ENCODE measurements at places on chromosomes 1 and 21.

DNA sequence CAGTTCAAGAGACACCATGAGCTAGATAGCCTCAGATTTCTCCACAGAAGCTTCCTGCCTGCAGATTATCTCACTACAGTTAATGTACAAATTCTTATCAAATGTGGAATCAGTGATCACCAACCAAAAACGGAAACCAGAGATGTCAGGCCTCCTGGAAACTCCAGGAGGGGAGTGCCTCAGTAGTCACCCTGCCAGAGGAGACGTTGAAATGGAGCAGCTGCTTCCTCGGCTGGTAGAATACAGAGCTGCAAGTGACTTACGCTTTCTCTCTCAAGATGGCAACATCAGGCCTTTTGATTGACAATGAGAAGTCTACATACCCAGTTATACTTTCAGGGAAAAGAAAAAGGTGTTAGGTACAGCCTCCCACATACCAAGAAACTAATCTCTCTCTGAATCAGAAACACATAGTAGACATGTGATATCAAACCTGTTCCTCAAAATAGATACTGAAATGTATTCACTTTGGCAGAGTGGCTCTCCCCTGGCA, 52.2 kb downstream of the ACP6 start:
- DNase-seq, result no peak

DNA sequence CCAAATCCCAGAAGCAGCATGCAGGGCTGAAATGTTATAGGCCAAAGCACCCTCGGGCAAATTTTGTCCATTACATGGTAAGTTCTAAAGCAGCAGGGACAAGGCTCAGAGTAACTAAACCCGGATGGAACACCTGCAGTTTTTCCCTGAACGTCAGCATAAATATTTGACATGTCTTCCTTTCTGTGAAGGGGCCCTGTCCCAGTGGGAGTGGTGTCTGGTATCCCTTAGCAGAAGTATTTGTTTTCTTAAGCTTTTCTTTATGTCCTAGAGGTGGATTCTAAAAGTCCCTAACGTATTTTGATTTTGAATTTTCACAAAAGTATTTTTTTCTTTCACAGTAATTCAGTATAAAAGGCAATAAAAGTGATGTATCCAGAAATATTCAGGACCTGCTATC, 223.9 kb downstream of the ST6GALNAC3 start:
- no peak for DNase-seq

GRCh38 chr1:64292399-64292798, 89.0 kb downstream of the UBE2U start:
- no peak for DNase-seq

DNA sequence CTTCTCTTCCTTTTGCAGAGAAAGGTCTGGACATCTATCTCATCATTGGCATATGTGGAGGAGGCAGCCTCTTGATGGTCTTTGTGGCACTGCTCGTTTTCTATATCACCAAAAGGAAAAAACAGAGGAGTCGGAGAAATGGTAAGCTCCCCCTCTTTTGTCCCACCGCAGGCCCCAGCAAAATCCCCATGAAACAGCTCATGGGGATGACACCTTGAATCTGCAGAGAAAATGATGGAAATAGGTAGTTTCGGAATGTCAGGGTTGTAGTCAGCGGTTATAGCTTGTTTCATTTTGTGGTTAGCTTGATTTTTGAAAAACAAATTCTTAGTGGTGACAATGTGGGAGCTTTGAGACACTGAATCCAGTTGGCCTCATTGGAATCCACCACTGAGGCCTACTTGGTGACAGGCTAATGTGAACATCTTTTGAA, 10.3 kb downstream of the CD2 start:
- no peak for DNase-seq

- DNase-seq, result peak; percentile 70
Measured at GRCh38 chr1:239951511-239952140, 140.1 kb upstream of the FMN2 start.

GRCh38 chr1:180533266-180533987, 25.3 kb upstream of the OVAAL start:
- peak; percentile 74 for DNase-seq

DNA sequence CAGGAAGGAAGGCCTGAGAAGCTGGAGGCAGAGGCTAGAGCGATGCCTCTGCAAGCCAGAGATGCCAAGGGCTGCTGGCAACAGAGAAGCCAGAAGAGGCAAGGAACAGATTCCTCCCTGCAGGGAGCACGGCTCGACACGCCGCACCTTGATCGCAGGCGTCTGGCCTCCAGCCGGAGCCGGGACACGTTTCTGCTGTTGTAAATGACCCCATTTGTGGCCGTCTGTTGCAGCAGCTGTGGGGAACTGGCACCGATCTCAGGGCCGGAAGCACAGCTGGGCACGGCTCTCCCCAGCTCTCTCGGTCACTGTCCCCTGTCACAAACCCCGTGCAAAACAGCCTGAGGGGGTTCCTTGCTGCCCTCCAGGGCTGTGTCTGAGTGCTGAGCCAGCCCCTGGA, 59.6 kb downstream of the SIK1 start:
- no peak for DNase-seq

GRCh38 chr1:193079187-193079586, 19.8 kb downstream of the RO60 start:
- no peak for DNase-seq

GRCh38 chr21:33931799-33932390, 16.3 kb upstream of the ATP5PO start:
- DNase-seq, result no peak

- peak; percentile 89 for DNase-seq
Measured at GRCh38 chr1:151993734-151994496, at the start of gene S100A10. S100A10 (minus strand) TSS chr1:151993859; CDS start chr1:151986230, 7,629 bp downstream.

- DNase-seq, result no peak
Measured at GRCh38 chr1:47448462-47449222, 10.8 kb downstream of the FOXD2 start.

GRCh38 chr1:59714966-59715365, 99.8 kb upstream of the HOOK1 start:
- DNase-seq, result no peak

- DNase-seq, result no peak
Measured at GRCh38 chr1:43814401-43814800, 107.1 kb downstream of the ST3GAL3 start.

DNA sequence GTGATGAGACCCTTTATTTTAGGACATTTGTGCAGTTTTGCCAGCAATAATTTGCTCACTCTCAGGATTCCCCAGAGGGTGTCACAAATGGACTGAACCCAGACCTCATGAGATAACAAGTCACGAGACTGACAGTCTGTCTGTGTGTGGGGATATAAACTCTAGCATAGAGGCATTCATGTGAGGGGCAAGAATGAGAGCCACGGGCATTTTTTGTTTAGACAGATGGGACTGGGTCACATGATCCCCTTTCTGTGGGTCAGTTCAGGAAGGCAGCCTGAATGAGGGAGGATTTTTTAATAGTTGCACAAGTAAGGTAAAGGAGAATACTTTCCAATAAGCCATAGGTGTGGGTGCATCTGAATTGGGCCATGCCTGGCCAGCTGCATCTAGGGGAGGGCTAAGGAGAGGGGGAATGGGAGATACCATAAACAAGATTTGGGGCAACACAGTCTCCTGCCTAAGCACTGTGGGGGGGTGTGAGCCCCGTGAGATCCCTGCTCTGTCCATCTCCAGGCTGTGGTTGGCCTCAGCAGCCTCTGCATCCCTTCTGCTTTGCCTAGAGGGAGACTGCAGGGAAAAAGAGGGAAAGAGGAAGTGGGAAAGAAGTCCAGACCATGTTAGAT, 66.6 kb downstream of the NAV1 start:
- DNase-seq, result no peak

DNA sequence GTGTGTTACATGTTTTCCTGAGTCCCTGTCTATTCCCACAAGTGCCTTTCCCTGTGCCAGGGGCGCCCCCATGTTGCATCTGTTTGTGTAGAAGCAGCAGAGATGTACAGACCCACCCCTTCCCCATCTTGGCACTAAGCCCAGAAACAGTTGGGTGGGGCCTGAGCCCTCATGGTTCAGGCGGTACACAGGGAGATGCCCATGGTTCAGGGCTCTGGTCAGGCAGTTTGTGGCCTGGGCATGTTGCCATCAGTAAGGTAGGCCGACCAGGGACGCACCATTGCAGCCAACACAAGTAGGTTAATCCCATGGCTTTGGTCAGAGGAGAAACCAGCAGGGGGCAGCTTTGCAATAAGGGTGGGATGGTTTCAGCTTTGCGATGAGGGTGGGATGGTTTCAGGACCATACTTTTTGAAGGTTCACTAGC, 914 bp upstream of the ADGRB2 start:
- no peak for DNase-seq

GRCh38 chr1:214220891-214221290, 60.1 kb upstream of the SMYD2 start:
- no peak for DNase-seq

DNA sequence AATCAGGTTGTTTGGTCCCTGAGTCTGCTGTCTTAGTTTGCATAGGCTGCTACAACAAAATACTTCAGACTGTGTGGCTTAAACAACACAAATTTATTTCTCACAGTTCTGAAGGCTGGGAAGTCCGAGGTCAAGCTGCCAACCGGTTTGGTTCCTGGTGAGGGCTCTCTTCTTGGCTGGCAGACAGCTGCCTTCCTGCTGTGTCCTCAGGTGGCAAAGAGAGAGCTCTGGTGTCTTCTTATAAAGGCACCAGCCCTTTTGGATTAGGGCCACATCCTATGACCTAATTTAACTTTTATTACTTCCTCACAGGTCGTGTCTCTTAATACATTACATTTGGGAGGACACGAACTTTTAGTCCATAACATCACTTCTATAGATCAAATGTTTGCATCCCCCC, 89.6 kb upstream of the CD34 start:
- DNase-seq, result no peak

DNA sequence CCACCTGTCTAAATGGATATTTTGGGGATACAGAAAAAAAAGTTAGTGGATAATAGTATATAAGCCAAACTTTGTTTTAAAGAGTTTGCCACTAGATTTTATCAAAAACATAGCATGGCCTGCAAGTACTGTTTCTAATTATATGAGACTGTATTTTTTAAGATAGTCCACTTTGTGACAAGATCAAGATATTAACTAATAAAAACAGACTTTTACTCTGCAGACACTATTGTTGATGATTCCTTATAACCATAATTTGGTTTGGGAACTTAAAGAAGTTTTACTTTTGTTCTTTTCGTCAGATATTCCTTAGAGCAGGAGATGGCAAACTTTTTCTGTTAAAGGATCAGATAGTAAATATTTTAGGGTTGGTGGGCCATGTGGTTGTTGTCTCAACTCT, 36.4 kb downstream of the SMG7 start:
- DNase-seq, result no peak

DNA sequence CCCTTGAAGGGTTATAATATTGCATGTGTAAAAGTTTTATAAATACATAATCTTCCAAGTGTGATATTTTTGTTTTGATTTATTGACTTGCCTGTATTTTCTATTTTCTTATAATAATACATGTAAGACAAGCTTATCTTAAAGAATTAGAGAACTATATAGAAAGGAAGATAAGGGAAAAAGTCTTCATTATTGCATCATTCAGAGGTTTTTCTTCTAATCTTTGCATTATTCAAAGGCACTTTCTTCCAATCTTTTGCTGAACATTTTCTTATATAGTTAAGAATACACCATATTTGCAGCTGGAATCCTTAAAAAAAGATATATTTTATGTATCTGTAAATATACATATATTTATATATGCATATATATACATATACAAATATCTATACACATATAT, 33.4 kb downstream of the PRRX1 start:
- DNase-seq, result no peak

GRCh38 chr1:70809069-70809468, 238.5 kb downstream of the PTGER3 start:
- DNase-seq, result no peak

DNA sequence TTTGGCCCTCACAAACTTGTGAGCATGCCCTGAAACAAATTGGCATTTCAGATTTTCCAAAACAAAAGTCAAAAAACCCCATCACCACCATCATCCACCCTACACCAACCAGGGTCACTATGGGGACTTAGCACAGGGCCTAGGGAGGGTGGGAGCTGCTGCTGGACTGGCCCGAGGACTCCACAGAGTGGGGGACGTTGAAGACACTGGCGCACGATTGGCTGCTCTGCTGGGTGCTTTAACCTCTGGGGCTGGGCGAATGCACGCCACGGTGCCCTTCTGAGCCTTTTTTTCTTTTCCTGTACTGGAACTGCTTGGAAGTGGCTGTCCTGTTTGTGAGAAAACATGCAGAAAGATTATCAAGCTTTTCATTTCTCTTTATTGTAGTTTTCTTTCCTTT, 92.8 kb downstream of the CD247 start:
- no peak for DNase-seq

Data from A172 (cell line).